Glutamatergic neuron (in vitro differentiated cells): ENCODE measurements at places on chromosomes 3 and 15. TPM values are rescaled to one million over a fixed set of nuclear protein-coding genes. Genes with fewer than 3 reads are reported as not detected.

GRCh38 chr3:143786219-143787191 is 61.8 kb downstream of the SLC9A9 start:
- no peak for DNase-seq

DNA sequence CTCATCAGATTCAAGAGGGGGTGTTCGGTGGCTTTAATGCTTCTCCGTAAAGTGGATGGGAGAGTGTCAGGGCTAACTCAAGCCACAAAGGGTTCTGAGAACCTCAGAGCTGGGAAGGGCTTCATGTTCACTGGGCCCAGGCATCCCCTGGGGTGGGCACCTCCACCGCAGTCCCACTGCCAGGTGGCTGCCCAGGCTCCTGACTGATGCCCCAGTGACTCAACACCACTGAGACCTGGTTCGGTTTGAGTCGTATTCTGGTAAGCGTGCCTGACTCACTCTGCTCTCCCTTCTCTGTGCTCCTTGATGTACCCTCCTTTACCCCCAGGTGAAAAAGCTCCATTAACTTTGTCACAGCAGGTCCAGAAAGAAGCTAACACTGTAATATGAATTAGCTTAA is 304.6 kb downstream of the RPLP1 start:
- DNase-seq = no peak

DNA sequence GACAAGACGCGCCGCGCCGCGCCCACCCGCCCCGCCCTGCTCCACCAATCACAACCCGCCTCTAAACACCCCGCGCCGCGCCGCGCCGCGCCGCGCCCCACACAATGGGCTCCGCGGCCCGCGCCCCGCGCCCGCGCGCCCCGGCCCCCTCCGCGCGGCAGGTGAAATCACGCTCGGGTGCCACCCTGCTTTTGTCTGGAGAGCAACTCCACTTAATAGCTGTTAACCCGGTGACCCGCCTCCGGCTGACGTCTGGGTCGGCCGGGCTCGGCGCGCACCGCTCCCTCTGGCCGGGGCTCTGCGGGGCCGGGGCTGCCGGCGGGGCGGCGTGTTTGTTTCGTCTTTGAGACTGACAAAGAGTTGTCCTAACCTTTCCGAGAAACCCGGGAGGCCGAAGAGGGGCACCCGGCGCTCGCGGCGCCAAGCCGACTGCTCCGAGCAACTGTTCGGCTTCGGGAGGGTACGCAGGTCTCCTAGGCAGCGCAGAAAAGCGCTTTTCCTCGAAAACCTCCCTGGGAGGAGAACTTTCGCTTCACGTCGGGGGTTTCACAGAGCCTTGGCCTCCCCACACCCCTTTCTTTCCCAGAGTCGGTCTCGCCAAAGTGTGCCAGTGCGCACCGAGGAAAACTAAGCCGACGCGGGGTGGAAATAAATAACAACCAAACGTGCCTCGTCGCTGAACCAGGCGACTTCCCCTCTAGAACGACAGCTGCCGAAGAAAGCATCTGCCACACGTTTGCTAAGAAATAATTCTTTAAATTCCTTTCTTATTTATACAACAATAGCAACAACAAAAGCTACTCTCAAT is 518.4 kb downstream of the FOXP1 start:
- peak; percentile 73 for DNase-seq

GRCh38 chr15:73564255-73564654 is 68.9 kb downstream of the NPTN start:
- DNase-seq = peak; percentile 18

DNA sequence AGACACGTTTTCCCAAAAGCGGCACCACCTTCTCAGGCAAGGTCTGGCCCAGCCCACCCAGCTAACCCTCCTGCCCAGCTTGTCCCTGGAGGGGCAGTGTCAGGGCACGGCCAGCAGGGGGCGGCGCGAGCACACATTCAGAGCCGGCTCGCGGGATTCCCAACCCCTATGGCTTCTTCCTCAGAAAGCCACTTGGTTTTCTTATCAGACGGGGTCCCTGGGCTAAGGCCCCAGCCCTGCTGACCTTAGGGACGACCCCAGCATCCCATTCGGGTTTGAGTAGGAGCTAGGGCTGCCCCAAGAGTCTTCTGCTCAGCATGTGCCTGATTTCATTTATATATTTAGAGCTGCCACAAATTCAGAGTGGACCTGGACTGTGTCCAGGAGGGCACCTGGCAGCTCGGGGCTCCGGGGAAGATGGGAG is 14.5 kb downstream of the RLBP1 start:
- DNase-seq = peak; percentile 88

DNA sequence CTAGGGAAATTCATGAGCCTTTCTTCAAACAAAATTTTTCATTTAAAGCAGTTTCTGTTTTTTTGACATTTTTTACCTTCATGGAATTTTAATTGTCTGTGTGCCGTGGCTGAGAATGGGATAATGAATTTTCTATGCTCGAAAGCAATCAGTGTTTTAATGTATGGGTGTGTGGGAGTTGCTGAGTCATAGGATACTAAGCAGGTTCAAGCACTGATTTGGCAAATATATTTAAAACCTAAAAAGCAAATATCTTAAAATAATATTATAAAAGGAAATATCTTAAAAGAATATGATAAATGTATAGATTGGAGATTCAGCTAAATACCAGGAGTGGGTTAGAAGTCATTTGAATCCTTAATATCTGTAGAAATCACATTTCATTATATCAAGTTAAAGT is 173.6 kb upstream of the LRRFIP2 start:
- no peak for DNase-seq

GRCh38 chr15:72313448-72313840 is 6.5 kb downstream of the CELF6 start:
- DNase-seq = no peak

Gene DNAH12
- 0.22 TPM for total RNA-seq

Gene KATNBL1
- total RNA-seq = 64.7 TPM

Gene TBCCD1
- 12.5 TPM for total RNA-seq
